CD4-positive, alpha-beta T cell (primary cell): ENCODE measurements at places on chromosomes 1 and 21.

DNA sequence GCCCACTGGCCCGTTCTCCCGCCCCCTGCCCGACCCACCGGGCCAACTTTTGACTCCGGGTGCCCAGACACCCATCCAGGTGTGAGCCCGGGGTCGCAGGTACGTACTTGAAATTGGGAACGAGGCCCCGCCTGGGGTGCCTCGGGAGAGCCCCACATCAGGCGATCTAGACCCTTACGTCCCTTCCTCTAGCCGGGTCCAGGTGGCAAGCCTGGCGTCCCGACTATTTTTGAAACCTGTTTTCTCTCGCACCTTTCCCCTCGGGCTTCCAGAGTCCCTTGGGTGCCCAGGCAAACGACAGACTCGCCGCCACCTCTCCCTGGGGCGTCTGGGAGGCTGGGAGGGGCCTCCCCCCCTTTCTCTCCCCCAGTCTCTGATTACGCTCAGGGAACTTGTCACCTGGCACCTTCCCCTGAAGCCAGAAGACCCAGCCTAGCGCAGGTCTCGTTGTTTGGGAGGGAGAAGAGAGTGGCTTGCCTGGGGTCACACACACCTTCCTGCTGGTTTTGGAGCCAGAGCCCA, 898 bp downstream of the LDLRAP1 start:
- peak overlapping the region; percentile 55 for H3K27ac ChIP-seq
- peak overlapping the region; percentile 90 for H3K4me3 ChIP-seq
- DNase-seq, result peak; percentile 49
- no peaks in the 10 kb centered on the region for H3K27me3 ChIP-seq
- peaks cover 57% of the 10 kb centered on the region for H3K4me1 ChIP-seq
- no peaks in the 10 kb centered on the region for H3K36me3 ChIP-seq

DNA sequence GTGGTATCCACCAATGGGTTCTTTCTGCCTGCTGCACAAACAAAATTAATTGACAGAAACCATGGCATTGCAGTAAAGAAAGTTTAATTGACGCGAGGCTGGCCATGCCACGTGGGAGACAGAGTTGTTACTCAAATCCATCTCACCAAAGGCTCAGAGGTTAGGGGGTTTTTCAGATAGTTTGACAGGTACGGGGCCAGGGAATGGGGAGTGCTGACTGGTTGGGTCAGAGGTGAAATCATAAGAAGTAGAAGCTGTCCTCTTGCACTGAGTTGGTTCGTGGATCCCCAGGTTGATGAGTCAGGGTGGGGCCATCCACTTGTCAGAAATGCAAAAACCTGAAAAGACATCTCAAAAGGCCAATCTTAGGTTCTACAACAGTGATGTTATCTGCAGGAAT, 941 bp upstream of the TBCE start:
- no peaks in the 10 kb centered on the region for H3K27me3 ChIP-seq
- no peak for DNase-seq
- H3K4me3 ChIP-seq, result no peak overlapping the region
- no peaks in the 10 kb centered on the region for H3K36me3 ChIP-seq
- no peak overlapping the region for H3K27ac ChIP-seq

- no peaks in the 10 kb centered on the region for H3K4me1 ChIP-seq
- no peak overlapping the region for H3K4me3 ChIP-seq
- H3K27ac ChIP-seq, result no peak overlapping the region
- no peak for DNase-seq
- no peaks in the 10 kb centered on the region for H3K36me3 ChIP-seq
Measured at GRCh38 chr1:47208374-47208850, 18.6 kb upstream of the PDZK1IP1 start.

DNA sequence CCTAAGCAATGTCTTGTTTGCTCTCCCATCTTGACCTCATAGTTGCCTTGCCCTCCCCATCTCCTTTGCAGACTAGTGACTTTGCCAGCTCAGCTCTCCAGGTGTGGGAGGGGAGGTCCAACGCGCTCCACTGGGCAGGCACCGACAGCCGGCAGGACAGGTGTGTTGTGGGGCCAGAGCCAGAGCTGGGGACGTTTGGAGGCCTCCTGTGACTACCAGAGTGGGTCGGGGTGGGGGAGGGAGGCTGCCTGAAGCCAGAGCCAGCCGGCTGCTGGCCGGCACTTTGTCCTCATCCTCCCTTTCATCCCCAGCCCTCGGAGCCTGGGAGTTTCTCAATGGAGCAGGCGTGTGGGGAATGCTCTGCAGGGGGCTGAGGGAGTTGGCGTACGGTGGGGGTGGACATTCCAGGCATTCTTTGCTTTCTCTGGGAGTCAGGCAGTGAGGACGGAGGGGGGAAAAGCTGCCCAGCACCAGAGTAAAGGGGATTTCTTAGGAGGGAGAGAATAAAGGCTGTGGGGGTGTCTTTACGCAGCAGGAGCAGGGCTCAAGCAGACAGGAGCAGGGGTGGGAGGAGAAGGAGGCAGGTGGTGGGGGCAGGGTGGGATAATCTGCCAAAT, 20.2 kb downstream of the NUAK2 start:
- no peak overlapping the region for H3K4me3 ChIP-seq
- peaks cover 47% of the 10 kb centered on the region for H3K36me3 ChIP-seq
- H3K27me3 ChIP-seq, result no peaks in the 10 kb centered on the region
- H3K4me1 ChIP-seq, result peaks cover 32% of the 10 kb centered on the region
- no peak for DNase-seq

- H3K4me1 ChIP-seq, result no peaks in the 10 kb centered on the region
- DNase-seq, result no peak
- no peak overlapping the region for H3K4me3 ChIP-seq
- no peak overlapping the region for H3K27ac ChIP-seq
- H3K36me3 ChIP-seq, result peaks cover 32% of the 10 kb centered on the region
- H3K27me3 ChIP-seq, result no peaks in the 10 kb centered on the region
Measured at GRCh38 chr1:201137024-201137392, 10.0 kb upstream of the ASCL5 start.

DNA sequence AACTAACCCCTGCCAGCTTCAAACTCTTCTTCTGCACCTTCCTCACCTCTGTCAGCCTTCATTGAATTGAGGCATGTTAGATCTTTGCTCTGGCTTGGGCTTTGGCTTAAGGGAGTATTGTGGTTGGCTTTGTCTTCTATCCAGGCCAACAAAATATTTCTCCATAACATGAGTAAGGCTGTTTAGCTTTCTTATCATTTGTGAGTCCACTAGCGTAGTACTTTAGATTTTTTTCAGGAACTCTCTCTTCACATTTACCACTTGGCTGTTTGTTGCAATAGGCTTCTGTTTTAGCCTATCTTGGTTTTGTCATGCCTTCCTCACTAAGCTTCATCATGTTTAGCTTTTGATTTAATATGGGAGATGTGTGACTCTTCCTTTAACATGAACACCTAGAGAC, 417.5 kb downstream of the NCAM2 start:
- DNase-seq, result no peak
- H3K4me1 ChIP-seq, result no peaks in the 10 kb centered on the region
- H3K36me3 ChIP-seq, result no peaks in the 10 kb centered on the region
- no peaks in the 10 kb centered on the region for H3K27me3 ChIP-seq

GRCh38 chr1:182391028-182391361, 595 bp downstream of the GLUL start:
- peaks cover 20% of the 10 kb centered on the region for H3K36me3 ChIP-seq
- H3K27ac ChIP-seq, result no peak overlapping the region
- H3K4me3 ChIP-seq, result peak overlapping the region; percentile 79
- no peak for DNase-seq
- H3K4me1 ChIP-seq, result peaks cover 27% of the 10 kb centered on the region

GRCh38 chr1:218376722-218377121, 31.6 kb downstream of the TGFB2 start:
- H3K4me1 ChIP-seq, result peaks cover 4% of the 10 kb centered on the region
- no peak overlapping the region for H3K4me3 ChIP-seq
- H3K36me3 ChIP-seq, result no peaks in the 10 kb centered on the region

- no peak overlapping the region for H3K4me3 ChIP-seq
- H3K36me3 ChIP-seq, result peaks cover 88% of the 10 kb centered on the region
Measured at GRCh38 chr1:23757812-23758211, 14.5 kb downstream of the ELOA start.

- H3K36me3 ChIP-seq, result peaks cover 8% of the 10 kb centered on the region
- no peak overlapping the region for H3K4me3 ChIP-seq
- DNase-seq, result no peak
- no peaks in the 10 kb centered on the region for H3K4me1 ChIP-seq
- H3K27ac ChIP-seq, result no peak overlapping the region
Measured at GRCh38 chr1:150309758-150310508, 11.4 kb upstream of the PRPF3 start.

DNA sequence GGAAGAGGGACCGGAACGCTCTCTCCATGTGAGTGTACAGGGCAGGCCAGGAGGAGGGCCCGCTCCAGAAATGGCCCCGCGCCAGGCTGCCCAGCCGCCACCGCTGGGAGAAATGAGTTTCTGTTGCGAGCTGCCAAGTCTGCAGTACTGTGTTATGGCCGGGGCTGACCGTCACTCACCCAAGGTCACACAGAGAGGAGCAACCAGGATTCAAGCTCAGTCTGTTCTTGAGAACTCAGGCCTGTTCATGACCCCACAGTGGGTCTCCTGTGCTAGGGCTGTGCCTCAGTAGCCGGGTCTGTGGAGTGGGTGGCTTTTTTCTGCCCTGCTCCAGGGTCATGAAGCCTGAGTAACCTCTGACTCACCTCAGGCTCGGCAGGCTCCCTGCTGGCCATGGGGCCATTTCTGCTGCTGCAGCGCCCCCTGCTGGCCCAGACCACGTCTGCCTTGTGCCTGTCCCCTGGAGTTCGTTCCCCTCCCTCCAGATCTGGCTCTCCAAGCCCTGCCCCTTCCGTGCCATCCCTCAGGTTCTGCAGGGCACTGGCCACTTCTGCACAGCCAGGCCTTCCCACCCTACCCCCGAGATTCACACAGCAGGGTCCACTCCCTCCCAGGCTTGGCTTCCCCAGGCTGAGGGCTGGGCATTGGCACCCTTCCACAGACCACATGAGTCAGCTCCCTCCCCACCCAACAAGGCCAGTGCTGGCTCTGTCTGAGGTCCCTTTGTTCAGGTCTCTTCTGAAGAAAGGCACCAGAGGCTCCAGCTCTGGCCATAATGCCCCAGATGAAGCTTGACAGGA, 51.8 kb downstream of the EDN2 start:
- peak; percentile 79 for DNase-seq
- H3K36me3 ChIP-seq, result no peaks in the 10 kb centered on the region
- H3K27me3 ChIP-seq, result peaks cover 16% of the 10 kb centered on the region
- peaks cover 4% of the 10 kb centered on the region for H3K4me1 ChIP-seq
- H3K27ac ChIP-seq, result no peak overlapping the region

DNA sequence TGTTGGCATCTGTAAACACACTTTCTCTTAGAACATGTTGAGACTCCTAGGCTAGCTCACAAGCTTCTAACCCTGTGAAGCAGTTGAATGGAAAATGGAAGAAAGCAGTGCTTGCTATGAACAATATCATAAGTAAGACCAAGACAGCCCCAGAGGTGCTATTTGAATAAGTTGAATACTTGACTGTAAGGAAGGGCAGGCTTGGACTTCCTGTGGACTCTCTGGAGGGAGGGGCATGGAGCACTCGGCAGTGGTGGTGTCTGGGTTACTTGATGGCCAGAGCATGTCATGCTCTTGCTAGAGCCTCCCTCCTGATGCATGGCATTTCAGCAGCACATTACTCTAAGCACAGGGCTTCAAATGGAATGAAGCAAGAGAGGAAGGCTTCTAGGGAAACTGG, 60.0 kb downstream of the MRPS6 start:
- no peak for DNase-seq
- H3K27ac ChIP-seq, result no peak overlapping the region
- H3K4me1 ChIP-seq, result peaks cover 52% of the 10 kb centered on the region
- no peaks in the 10 kb centered on the region for H3K27me3 ChIP-seq

GRCh38 chr1:67735806-67736627, 51.0 kb downstream of the GADD45A start:
- peaks cover 19% of the 10 kb centered on the region for H3K4me1 ChIP-seq
- peak overlapping the region; percentile 27 for H3K4me3 ChIP-seq
- no peaks in the 10 kb centered on the region for H3K36me3 ChIP-seq
- H3K27me3 ChIP-seq, result no peaks in the 10 kb centered on the region

GRCh38 chr1:201955729-201956143, 433 bp downstream of the TIMM17A start:
- no peak for DNase-seq
- peaks cover 18% of the 10 kb centered on the region for H3K4me1 ChIP-seq
- H3K36me3 ChIP-seq, result peaks cover 18% of the 10 kb centered on the region
- H3K27me3 ChIP-seq, result no peaks in the 10 kb centered on the region

DNA sequence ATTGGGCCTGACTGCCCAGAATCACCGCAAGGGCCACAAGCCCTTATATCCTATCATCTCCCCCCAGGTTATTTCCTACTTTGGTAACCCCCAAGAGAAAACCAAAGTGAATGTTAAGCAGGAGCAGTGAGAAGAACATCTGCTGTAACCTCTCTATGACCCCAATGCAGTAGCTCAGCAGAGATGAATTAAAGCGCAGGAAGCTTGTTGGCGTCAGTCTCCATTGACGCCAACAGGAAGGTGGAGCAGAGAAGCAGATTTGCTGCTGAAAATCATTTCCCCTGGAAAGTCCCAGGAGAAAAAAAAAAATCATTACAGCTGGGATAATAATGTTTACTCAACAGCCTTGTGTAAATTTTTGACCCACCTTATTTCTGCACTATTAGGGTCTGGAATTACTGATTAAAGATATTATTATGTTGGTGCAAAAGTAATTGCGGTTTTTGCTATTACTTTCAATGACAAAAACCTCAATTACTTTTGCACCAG, 33.2 kb upstream of the FAM163A start:
- peak; percentile 9 for DNase-seq
- peaks cover 15% of the 10 kb centered on the region for H3K4me1 ChIP-seq
- H3K36me3 ChIP-seq, result no peaks in the 10 kb centered on the region
- no peaks in the 10 kb centered on the region for H3K27me3 ChIP-seq

DNA sequence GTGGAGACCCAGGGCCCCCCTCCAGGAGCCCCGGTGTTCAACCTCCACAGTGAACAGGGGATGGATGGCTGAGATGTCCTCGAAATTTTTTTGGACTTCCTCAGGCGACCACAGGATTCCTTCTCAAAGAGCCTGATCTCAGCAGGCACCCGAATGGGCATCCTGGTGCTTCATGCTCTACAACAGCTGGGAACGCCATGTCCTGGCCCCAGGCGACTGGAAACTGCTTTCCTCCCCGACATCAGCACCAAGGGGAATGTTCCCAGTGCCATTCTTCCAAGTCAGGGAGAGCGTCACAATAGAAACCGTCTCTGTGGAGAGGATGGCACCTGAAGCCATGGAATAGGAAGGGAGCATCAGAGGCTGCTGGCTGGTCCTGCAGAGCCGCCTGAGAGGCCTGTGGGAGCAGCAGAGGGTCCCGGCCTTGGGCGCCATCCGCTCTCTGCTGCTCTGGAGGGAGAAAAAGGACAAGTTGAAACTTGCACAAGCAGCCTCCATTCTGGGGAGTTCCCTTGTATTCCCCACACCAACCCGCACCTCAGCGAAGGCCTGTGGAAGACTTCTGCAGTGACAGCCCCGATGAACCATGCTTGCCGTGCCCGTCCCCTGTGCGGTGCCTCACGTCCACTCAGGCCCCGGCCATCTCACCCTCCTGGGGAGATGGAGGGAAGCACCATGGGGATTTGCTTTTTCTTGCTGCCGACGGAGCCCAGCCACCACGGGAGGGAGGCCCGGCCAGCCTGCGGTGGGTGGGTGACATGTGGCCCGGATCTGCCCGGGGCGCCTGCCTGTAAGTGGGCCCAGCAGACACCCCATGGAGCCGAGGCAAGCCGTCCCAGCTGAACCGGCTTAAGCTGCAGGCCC, 2.3 kb upstream of the ADARB1 start:
- H3K36me3 ChIP-seq, result no peaks in the 10 kb centered on the region
- no peak for DNase-seq
- peaks cover 23% of the 10 kb centered on the region for H3K4me1 ChIP-seq
- no peaks in the 10 kb centered on the region for H3K27me3 ChIP-seq
- no peak overlapping the region for H3K27ac ChIP-seq
- no peak overlapping the region for H3K4me3 ChIP-seq

GRCh38 chr1:203453616-203454015, 22.0 kb upstream of the PRELP start:
- no peak overlapping the region for H3K27ac ChIP-seq
- no peaks in the 10 kb centered on the region for H3K4me1 ChIP-seq
- H3K36me3 ChIP-seq, result no peaks in the 10 kb centered on the region

GRCh38 chr1:243735457-243735856, 114.6 kb downstream of the AKT3 start:
- H3K36me3 ChIP-seq, result no peaks in the 10 kb centered on the region
- H3K27me3 ChIP-seq, result no peaks in the 10 kb centered on the region
- DNase-seq, result no peak
- H3K4me1 ChIP-seq, result peaks cover 4% of the 10 kb centered on the region
- no peak overlapping the region for H3K4me3 ChIP-seq
